ENCODE measurements at places on chromosomes 12 and 14.

GRCh38 chr14:50099335-50099734 is 17.0 kb downstream of the VCPKMT start:
- no peak for DNase-seq

GRCh38 chr12:72453550-72453949 is 181.4 kb downstream of the TRHDE start:
- no peak for DNase-seq

GRCh38 chr12:13875744-13876143 is 105.7 kb downstream of the GRIN2B start:
- no peak for DNase-seq

DNA sequence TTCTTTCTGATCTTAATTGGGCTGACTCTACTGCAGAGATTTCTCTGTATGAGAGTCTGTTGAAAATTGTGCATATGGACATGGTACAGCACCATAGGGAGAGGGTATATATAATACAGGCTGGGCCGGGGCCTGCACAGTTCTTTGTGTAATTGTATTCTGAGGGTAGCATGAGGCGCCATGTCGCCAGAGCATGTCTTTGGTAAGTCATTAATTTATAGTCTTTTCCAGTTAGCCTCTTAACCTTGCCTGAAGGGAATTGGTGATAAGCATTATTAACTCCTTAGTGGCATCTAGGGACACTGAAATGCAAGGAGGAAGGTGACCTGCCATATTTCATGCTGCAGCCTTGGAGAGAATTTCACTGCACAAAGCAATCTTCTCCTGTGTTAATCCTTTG is 569.9 kb downstream of the TMTC2 start:
- DNase-seq: no peak

DNA sequence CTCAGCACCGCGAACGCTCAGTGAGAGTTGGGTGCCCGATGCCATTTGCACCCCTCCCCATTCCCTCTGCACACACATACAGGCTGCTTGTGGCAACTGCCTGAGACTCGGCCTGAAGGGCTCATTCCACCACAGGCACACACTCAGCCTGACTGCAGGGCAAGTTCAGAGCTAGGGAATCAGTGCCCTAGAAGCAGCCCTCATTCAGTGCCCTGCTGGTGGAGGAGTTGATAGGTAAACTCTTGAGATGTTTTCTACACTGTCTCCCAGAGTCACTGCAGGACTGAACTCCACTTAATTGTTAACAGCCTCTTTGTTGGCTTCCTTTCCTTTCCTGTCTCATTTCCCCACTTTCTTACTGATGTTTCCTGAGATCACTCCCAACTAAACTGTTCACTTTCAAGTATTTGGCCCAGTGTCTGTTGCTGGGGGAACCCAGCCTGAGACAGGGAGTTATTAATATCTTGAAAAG is 16.9 kb downstream of the PPP1R36 start:
- DNase-seq: no peak

GRCh38 chr12:25054783-25055144 is 105.9 kb upstream of the BCAT1 start:
- no peak for DNase-seq

GRCh38 chr12:94553130-94553519 is 93.5 kb upstream of the CEP83 start:
- no peak for DNase-seq

DNA sequence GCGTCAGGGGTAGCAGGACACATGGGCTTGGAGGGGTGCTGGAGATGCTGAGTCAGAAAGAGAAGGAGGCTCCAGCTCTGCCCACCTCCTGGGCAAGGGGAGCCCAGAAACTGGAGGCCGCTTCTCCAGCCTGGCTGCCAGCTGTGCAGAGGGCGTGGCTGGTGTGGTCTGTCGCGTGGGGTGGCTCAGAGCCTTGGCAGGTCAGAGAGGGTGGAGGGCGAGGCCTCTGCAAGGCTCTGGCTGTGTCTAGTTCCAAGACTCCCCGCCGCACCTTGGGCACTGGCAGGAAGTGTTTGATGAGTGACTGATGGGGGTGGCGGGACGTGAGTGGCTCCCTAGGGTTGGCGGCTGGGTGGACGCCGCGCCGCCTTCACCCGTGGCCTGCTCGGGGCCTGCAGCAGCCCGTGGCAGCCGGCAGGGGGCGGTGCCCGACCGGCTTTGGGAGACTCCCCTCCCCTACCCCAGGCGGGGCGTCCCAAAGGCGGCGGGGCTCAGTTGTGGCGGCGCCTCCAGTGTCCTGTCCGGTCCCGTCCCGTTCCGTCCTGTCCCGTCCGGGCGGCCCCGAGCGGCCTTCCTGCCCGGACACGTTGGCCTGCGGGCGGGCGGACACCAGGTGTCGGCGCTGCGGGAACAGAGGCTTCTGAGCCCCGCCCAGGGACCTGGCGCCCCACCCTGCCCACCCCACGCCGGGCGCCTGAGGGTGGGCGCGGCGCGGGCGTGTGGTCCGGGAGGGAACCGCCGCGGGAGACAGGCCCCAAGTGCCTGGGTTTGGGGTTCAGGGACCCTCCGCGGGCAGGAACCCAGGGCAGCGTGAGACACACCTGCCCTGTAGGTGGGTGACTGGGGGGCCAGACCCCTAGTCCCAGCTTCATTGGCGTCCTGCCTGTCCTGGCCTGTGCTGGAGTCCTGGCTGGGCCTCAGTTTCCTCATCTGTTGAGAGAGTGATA is 39.7 kb downstream of the KRT80 start:
- DNase-seq: peak; percentile 47

DNA sequence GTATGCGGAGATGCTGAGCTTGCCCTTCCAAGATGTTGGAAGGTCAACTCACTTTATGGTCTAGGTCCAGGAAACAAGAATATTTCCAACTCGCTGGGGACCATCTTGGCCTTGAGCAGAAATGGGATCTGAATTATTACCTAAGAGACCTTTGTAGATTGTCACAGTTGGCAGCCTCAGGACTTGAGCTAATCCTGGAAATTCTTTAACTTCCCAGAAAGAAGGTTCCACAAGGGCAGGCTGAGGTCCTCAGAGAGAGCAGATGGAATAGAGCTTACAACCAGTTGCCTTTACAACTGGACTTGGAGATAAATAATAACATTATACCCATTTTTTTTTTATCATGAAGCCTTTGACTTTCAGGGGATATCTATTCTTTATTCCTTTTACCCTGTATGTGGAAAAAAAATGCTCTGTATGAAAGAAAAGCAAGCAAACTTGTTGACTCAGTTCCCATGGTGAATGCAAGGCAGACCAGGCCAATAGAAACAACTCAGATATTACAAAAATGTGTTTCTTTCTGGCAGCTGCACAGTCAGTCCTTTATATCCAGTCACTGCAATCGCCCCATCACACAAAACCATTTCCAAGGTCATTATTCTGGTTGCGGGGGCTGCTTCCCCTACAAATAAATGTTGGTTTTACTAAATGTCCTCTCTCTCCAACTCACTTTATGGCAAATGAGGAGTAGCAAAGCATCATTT is 401.4 kb downstream of the ZFP36L1 start:
- no peak for DNase-seq

DNA sequence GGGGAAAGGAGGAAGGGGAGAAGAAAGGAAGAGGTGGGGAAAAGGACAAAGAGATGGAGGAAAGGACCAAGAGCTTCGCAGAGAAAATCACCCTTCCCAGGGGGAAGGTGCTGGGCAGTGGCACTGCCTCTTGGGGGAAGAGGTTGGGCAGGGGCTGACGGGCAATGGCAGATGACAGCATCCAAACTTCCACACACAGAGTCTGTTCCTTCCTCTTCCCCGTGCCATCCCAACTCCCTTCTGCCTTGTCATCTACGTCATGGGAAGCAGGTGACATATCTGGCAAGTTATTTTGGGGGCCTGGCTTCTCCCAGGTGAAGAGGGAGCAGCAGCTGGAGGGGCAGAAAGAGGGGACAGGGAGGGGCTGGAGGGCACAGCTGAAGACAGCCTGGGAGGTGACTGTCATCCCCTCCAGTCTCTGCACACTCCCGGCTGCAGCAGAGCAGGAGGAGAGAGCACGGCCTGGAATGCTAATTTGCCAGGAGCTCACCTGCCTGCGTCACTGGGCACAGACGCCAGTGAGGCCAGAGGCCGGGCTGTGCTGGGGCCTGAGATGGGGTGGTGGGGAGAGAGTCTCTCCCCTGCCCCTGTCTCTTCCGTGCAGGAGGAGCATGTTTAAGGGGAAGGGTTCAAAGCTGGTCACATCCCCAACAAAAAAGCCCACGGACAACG is 43.9 kb upstream of the IQSEC3 start:
- DNase-seq: no peak

DNA sequence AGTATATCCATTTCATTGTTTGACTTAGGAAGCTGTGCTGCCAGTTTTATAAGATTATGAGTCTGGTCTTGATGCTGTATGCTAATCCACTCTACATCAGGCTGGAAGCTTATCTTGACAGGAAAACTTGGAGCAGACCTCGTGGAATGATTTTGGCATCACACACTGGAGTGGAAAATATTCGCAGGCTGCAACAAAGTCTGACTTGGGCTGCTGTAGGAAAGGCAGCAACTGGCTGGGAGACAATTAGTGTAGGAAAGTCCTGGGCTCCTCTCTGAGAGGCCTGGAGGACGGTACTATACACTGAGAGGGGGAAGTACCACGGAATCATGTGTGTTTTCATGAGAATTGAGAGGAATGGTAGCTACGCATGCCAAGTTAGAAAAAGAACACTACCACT is 383.7 kb downstream of the ETNK1 start:
- DNase-seq: no peak

DNA sequence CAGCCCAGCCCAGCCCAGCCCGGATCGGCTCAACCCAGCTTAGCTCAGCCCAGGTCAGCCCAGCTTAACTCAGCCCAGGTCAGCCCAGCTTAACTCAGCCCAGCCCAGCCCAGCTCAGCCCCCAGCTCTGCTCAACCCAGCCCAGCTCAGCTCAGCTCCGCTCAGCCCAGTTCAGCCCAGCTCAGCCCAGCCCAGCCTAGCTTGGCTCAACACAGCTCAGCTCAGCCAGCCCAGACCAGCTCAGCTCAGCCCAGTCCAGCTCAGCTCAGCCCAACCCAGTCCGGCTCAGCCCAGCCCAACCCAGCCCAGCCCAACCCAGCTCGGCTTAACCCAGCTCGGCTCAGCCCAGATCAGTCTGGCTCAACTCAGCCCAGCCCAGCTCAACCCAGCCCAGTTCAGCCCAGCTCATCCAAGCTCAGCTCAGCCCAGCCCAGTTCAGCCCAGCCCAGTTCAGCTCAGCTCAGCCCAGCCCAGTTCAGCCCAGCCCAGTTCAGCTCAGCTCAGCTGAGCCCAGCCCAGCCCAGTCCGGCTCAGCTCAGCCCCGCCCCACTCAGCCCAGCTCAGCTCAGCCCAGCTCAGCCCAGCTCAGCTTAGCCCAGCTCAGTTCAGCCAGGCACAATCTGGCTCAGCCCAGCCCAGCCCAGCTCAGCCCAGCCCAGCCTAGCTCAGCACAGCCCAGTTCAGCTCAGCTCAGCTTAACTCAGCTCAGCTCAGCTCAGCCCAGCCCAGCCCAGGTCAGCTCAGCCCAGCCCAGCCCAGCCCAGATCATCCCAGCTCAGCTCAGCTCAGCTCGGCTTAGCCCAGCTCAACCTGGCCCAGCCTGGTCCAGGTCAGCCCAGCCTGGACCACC is 331.7 kb downstream of the TMEM121 start:
- no peak for DNase-seq

- DNase-seq: peak; percentile 50
Observed at GRCh38 chr12:23555825-23556207, 393.7 kb downstream of the SOX5 start.

DNA sequence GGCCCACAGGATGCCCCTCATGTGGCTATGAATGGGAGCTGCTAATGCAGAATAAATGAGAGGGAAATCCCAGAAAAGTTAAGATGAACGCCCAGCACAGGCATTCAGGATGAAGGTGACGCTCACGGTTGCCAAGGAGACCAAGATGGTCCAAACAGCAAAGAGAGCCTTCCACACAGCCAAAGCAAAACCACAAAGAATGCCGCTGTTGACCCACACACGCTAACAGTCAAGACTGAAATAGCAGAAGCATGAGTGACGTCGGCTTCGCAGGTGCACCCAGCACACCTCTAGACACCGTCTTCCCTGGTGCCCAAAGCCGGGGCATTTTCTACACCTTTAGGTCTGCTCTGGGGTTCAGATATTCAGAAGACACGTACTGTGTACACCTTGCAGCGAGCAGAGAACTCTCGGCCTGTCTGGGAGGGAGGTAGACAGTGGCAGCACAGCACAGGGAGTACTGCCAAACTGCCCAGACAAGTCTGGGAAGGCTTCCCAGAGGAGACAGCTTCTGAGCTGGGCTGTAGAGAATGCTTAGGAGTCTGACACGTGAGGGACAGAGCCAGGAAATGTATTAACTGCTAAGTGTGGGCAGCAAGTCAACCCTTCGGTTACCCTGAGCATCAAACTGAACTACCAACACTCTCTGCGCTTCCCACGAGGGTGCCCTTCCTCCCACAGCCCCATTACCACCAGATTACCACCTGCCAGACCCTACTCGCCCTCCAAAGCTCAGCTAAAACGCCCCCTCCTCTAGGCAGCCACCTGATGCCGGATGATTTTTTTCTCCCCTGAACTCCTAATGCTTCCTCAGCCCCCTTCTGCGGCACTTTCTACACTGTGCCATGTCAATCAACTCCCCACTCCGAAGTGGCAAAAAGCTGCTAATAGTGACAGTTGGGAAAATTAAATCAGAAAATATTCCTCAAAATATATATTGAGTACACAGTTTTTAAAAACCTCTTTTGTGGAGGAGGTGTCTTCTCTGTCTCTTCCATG is 50.1 kb downstream of the CCDC88C start:
- peak; percentile 81 for DNase-seq

DNA sequence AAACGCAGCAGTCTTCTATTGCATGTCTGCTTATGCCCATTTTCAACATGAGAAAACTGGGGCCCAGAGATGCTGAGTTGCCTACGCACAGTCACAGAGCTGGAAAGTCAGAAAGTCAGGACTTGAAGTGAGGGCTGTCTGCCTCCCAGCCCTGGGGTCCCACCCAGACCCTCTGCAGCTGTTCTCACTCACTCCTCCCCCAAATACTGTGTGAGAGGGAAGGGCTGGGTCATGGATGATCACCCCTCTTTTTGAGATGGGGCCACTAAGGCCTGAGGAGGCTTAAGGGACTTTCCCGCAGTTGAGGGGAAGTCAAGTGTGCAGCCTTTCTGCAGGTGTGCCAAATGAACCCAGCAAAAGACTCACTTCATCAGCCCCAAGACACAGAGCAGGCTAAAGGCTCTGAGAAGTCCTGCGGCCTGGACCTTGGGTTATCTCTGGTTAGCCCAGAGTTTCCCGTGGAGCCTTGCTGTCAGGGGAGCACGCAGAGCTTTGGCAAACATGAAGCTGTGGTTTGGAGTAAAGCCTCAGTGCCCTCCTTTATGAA is 18.7 kb downstream of the DTX1 start:
- no peak for DNase-seq

DNA sequence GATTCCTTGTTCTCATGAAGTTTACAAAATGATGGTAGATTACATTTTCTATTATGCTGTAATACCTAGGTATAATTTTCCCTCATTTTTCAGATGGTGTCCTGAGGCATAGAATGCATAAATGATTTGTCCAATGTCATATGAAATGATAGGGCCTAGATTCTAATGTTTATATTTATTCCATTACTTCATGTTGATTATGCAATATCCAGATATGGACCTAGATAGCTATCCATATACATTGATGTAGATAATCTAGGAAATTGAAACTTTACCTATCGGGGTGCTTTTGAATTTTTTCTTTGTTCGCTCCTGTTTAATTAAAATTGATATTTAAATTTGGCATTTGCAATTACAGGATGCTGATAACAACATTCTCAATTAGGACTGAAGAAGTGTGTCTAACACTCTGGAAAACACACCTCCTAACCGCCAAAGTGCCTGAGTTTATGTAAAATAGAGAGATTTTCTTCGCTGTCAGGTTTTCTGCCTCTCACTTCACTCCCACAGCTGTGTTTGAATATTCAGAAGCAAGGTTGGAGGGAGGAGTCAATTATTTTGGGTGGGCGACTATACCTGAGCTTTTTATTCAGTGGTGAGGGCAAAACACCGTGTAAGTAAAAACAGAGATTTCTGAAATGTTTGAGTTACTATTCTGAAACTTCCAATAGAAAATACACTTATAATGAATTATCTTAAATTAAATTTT is 164.4 kb upstream of the ATP2B1 start:
- no peak for DNase-seq

Data from NCI-H1417 (cell line).